ENCODE measurements at places on chromosomes 12 and 14.

GRCh38 chr12:3527181-3527580, 36.2 kb downstream of the PRMT8 start:
- DNase-seq: no peak

DNA sequence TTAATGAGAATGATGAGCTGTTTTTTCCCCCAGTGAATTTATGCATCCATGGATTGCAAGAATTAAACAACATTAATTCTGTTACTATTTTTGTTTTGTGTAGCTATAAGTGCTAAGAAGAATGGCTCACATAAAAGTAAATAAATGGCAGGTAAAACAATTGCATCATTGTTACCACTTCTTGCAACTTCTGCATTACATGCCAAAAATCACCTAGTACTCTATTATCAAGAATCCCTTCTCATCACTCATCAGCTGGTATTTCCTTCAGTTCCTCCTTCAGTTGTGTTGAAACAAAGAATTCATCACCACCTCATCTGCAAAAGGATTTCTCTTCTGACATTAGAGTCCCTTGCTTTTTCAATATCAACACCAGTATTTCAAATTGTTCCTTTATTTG, 773 bp downstream of the A2M start:
- DNase-seq: no peak

DNA sequence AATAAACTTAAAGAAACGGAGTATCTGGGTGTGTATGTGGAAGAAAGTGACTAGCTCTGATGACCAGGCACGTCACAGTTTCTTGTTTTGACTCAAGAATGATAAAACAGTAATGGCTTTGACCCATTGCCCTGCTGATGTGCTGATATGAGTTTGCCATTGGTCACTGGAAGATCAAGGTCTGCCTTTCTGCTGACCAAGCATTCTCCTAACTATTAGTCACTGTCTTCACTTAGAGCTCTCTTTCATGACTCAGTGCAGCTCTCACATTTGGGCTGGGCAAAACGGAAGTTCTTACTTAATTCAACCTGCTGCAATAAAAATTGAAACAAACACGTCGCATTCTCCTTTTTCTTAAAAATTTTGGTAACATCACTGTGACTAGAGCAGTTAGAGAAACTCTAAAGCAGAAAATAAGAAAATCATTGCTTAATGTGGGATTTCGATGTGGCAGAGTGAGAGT, 366.7 kb downstream of the BTG1 start:
- no peak for DNase-seq

GRCh38 chr14:54040846-54041245, 84.2 kb upstream of the BMP4 start:
- DNase-seq: no peak

GRCh38 chr12:47207829-47208248, 128.1 kb upstream of the AMIGO2 start:
- DNase-seq: no peak

- no peak for DNase-seq
Observed at GRCh38 chr14:65032319-65032718, 45.6 kb downstream of the FNTB start.

GRCh38 chr14:71122866-71123565, 215.8 kb downstream of the PCNX1 start:
- DNase-seq: no peak

GRCh38 chr12:77089686-77090220, 24.4 kb upstream of the E2F7 start:
- no peak for DNase-seq

DNA sequence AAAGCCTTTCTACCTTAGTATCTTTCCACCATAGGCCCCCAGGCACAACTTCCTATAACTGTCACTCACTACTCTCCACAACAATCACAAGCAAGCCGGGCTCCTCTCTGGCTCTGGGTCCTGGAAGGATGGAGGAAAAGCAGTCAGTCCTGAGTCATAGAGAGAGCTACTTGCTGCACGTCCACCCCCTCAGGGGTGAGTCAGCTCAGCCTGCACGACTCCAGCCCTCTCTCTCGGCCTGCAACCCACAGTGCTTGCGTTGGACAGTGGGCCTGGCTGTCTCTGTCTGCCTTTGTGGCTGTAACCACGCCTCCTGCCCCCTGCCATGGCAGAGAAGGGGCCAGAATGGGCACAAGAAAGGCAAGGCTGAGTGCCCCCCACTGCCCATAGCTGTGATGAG, 154.1 kb upstream of the FKBP4 start:
- no peak for DNase-seq

- DNase-seq: no peak
Observed at GRCh38 chr14:43175896-43176295, 1331.2 kb downstream of the FSCB start.

- DNase-seq: no peak
Observed at GRCh38 chr14:54512393-54512792, 2.7 kb downstream of the CGRRF1 start.

- DNase-seq: no peak
Observed at GRCh38 chr14:99327458-99328250, 55.7 kb upstream of the BCL11B start.

DNA sequence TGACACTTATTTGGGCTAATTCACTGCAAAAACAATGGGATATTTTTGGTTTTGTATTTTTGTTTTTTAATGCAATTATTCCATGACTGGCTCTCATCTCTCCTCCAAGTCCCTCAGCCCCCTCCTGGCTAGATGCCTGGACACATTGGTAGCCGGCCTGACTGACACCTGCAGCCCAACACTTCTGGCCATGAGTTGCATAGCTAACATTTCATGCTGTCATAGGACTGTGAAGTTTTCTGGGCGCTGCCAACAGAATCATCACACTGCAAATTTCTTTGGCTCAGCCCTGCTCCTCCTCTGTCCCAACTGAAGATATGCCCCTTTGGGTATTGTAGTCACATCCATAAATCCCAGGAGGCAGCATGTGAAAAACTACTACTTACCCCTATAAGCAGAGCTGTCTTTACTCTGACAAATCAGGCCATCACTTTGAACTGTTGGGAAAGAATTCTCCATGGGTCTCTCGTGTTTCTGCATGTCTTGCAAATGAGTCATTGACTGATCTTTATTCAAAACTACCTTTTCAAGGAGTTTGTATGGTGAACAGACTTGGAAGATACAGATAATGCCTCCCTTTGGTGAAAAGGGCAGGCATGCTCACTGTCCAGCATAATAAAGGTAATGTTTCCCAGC, 126.7 kb upstream of the LGR5 start:
- no peak for DNase-seq

DNA sequence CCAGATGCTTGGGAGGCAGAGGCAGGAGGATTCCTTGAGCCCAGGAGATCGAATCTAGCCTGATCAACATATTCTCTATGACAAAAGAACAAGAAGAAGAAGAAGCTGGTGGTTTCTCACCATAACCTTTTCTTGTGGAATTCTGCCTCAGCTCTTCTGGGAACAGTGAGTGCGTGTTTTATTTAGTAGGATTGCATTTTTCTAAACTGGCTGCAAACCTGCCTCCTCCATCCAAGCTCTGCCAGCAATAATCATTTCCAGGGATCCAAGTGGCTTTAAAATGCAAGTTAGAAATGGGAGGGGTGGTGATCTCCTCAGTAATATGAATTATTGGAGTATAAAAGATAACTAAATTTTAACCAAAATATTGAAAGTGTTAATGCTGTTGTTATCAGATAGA, 46.1 kb upstream of the MMP17 start:
- DNase-seq: no peak

DNA sequence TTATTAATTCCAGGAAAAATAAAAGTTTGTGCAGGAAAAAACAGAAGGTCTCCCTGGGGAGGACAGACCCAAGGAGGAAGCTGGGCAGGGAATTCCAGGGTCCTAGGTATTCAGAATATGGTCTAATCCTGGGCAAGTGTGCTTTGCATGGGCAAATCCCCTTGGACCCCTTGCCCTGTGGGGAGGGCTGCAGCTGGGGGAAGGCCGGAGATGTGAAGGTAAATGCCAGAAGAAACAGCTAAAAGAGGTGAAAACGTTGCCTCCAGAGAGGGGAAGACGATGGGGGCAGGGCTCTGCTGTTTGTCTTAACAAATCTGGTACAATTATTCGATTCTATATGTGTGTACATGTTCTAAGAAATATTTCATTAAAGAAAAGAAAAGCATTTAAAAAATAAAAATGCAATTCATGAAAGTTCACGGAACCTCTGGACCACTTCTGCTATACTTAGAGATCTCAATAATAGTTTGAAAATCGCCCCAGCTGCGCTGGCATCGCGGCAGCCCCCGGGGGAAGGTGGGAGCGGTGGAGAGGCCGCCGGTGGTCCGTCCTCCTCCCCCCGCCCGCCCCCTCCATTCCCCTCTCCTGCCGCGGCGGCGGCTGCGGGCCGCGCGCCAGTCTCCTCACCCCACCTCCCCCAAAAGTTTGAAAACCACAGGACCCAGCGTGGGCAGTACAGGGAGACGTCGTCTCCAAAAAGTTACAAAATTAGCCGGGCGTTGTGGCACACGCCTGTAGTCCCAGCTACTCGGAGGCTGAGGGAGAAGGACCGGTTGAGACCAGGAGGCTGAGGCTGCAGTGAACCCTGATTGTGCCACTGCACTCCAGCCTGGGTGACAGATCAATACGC, 1.5 kb upstream of the PRPF40B start:
- DNase-seq: no peak

DNA sequence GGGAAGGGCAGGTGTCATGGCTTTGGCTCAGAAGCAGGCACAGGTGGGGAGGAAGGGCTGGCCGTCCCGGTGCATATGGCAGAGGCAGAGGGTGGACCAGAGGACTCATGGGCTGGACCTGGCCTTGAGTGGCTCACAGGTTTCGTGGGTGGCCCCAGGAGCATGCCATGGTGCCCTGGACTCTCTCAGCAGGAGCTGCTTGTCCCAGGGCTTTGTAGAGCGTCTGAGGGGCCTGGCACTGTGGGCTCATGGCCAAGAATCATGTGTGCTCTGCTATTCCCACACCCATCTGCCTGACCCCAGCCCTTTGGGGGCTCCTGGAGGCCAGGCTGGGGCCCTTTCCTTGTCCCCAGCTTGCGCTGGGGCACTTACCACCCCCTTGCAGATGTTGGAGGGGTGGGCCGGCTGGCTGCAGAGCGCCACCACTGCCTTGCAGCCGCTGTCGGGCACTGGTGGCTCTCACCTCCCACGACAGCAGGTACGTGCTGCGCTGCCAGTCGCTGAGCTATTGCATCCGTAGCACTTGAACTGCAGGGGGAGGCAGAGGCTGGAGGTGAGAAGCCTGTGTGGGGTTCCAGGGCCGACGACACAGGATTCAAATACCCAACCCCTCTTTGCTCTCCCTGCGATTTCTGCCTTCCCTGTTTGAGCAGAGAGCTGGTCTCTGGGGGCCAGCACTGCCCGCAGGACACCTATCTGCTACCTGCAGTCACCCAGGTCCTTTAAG, 187.4 kb upstream of the PRMT8 start:
- DNase-seq: peak; percentile 91

DNA sequence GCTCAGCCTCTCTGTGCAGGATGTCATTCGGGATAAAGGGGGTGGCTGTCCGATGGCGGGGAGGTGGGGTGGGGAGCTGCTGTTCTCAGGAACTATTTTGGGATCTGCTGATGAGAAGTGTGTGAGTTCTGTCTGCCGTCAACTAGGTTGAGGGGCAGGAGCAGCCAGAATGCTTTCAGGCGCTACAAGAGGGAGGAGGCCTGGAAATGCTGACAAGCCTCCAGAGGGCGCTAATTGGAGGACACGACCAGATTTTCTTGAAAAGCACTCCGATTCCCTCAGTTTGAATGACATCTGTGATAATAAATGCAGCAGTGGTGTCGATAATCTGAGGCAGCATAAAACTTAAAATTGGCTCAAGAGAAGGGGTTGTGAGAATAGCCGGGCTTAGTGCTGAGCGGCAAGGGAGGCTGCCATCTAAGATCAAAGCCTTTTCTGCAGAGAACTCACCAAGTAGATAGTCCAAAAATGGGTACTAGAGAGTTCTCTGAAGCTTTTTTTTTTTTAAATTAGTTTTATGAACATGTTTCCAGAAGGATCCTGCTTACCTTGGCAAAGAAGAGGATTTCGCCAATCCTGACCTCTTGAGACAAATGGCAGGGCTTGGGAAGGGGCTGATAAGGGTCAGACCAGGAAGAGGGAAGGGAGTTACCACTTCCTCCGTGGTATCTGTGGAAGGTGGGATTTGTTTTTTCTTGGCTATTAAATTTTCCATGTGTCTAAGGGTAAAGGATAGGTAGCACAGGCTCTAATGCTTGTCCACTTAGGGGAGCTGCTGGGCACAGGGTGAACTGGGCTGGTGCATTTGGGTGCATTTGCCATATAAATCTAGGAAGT, 94.4 kb downstream of the CRACR2A start:
- DNase-seq: peak; percentile 32

DNA sequence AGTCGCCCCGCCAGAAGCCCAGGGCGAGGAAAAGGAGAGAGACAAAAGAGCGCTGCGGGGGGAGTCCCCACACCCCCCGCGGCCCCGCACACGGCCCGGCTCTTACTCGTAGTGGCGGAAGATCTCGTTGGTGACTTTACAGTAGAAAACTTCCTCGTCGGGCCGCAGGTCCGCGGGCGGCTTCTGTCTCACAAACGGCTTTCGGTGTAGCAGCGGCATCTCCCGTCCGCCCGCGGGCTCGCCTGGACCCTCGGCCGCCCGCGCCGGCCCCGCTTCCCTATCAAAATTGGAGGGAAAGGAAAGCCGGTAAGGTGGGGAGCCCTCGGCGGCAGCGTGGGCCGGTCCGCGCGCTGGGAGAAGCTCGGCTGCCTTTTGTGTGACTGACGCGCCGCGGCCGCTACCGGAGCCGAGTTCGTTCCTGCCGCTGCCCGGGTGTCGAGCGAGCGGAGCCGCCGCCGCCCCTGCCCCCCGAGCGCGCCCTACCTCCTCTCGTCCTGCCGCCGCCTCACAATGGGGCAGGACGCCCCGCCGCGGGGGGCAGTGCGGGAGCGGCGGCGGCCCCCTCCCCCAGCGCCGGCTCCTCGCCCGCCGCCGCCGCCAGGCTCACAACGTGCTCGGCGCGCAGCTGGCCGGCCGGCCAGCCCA, 652 bp downstream of the BAZ1A start:
- peak; percentile 65 for DNase-seq

DNA sequence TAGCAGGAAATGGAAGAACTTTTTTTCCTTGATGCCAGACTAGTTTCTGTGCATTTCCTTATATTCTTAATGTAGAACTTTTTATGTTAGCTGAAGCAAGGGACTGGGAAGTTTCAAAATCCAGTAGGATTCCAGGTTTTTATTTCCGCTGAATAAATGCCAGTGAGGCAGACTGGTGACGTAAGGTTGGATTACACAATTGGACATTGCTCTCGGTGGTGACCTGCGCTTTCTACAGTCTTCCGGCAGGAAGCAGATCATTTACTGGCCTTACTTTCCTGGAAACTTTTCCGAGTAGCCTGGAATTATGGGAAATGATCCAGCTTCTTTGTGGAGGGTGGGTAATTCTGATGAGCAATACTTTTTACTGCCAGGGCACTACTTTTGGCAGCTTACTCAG, 3.6 kb downstream of the IFT43 start:
- DNase-seq: no peak

DNA sequence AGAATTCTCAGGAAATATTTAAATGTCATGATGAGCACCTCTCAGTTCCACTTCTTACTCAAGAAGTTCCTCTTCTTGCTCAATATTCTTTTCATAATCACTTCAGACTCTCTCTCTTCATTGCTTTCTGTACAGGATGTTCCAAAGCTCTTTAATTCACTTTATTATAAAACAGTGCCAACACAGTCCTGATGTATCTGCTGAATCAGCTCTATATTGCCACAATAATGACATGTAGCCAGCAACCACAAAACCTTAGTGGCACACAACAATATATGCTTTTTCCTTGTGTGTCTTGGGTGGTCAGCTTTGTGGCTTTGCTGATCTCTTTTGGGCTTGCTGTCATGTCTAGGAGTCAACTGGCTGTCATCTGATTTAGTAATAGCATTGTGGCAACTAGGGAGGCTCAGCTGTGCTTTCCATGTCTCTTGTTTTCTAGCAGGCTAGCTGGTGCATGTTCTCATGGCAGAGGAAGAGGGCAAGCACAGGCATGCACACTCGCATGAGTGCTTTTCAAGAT, 52.8 kb upstream of the SLC2A13 start:
- DNase-seq: peak; percentile 98

Measured in NCI-H2171 treated with DMSO at 0.1 percent for 48 hours (cell line).